Pancreas (tissue), 10 donors: ENCODE measurements at places on chromosomes 4 and X. TPM values are rescaled to one million over a fixed set of nuclear protein-coding genes. Genes with fewer than 3 reads are reported as not detected.

Gene GRIA2
- polyA plus RNA-seq = 1.1 TPM

DNA sequence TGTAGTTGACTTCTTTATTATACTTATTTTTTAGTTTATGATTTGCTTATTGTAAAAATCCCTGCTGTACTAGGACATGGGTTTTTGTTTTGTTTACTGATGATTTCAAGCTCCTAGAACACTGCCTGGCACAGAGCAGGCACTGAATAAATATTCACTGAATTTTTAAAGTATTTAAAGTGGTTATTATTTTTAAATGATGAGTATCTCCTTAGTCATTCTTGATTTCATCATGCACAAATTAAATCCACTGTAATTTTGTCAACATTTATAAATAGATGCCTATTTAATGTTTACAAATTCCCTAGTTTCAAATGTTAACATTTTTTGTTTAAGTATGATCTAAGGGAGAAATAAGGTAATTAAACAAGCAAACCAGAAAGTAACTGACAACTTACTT, 367.9 kb upstream of the SLIT2 start:
- no peak overlapping the region for H3K4me3 ChIP-seq
- no peaks in the 10 kb centered on the region for H3K4me1 ChIP-seq

Gene MAGEC1
- polyA plus RNA-seq = not detected

Gene UCP1
- not detected for polyA plus RNA-seq

DNA sequence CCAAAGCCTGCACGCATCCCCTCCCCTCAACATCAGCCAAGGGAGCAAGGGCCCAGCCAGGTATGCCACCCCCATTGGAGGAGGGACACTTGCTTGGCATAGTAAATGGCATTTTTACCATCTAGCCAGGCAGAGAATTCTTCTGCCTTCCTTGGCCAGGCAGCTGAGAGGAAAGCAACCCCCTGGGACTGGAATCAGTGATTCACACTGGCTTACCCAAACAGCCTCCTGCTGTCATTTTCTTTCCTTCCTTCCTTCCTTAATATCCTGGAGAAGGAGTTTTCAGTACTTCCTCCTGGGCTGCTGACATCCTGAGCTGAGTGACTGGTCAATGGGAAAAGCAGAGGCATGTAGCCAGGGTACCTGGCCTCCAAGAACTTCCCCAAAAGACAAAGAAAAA, 28.6 kb upstream of the KIAA1210 start:
- H3K27ac ChIP-seq = no peak overlapping the region
- no peaks in the 10 kb centered on the region for H3K27me3 ChIP-seq
- no peaks in the 10 kb centered on the region for H3K36me3 ChIP-seq

- no peak for DNase-seq
- no peaks in the 10 kb centered on the region for H3K4me1 ChIP-seq
- H3K27ac ChIP-seq = no peak overlapping the region
Measured at GRCh38 chrX:66030505-66031317, 9.2 kb downstream of the VSIG4 start.
